ENCODE measurements at places on chromosomes 12 and 14.
A peak's percentile ranks its signal among the peaks of the same experiment; 100 is the strongest.

GRCh38 chr12:68364893-68365725 lies 32.9 kb upstream of the MDM1 start:
- DNase-seq = peak; percentile 83

DNA sequence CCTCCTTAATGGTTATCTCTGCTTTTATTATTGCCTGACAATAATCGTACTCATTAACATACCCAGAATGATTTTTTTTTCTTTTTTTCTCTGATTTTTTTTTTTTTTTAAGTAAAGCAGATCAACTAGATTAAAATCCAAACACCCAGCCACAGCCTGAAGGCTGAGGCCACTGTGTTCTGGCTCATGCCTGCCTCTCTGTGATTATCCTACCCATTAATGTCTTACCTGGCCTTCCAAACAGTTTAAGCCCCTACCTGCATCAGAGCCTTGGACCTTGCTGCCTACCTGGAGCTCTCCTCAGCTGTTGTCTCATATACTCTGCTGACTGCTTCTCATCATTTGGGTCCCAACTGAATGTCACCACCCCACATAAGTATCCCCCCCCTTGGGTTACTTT lies 6.8 kb upstream of the TMED10 start:
- no peak for DNase-seq

DNA sequence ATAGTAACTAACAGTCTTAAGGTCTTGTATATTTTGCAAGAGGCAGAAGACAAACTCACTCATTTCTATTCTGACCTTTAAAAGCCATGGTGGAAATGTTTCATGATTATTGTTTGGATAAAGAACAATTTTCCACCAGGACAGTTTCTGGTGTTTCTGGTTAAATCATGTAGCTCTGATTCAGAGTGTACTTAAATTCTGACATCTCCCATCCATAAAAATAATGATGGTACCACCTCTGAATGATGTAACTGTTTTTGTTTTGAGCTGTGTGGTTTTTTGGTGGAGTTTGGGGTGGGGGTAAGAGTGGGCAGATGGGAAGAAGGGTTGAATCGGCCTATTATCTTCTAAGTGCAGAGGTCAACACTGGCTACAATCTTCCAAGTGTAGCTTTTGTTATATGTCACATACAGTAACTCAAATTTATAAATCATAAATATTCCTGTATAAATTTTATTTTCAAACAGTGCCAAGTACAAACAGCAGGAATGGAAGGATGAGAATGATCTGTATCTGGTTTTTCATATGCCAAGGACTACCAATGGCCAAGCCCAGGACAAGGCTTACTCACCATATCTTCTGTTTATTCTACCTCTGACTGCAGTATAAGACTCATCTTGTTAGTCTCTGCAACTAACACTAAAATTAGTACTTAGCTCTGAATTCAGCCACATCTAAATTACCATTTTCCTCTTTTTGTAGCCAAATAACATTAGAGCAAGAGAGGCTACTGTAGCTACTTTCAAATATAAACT lies 108.7 kb downstream of the BCAT1 start:
- DNase-seq = no peak

- no peak for DNase-seq
Measured at GRCh38 chr14:81834308-81834707, 300.7 kb upstream of the SEL1L start.

DNA sequence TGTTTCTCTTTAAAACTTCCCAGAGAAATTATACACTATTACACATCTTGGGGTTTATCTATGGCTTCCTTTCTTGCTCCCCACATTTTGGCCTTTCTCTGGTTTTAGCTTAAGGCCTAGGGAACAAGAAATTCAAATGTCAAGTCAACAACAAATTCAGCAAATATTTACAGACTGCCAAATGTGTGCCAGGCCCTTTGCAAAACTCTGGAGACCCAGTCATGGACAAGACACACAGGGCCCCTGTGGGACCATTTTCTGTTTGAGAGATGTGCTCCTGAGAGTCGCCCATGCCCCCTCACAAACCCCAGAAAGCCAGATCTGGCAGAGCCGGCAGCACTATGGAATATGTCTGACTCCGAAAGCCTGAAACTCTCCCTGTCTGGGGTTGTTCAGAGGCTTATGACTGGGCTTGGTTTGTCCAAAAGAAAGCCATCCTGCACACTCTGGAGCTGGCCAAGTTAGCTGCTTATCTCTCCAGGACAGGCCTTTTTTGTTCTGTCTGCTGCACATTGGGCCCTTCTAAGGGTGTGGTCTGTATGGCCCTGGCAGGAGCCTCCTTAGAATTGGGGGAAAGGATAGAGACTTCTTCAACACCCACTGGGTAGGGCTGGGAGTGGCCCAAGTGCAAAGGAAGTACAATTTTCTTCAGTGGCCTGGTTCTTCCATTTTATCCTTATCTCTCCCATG lies 1.1 kb upstream of the KRT3 start:
- DNase-seq = no peak

- DNase-seq = no peak
Measured at GRCh38 chr12:112848972-112849371, 57.4 kb downstream of the RPH3A start.

GRCh38 chr12:19643635-19644034 lies 204.3 kb downstream of the AEBP2 start:
- DNase-seq = peak; percentile 64

GRCh38 chr12:47773062-47773857 lies at the start of gene SLC48A1:
Gene SLC48A1 (plus strand): TSS chr12:47773238. CDS start chr12:47773305, 67 bp downstream.
- no peak for DNase-seq

- no peak for DNase-seq
Measured at GRCh38 chr14:88437658-88438057, 52.2 kb downstream of the SPATA7 start.

- no peak for DNase-seq
Measured at GRCh38 chr14:75547552-75548250, 25.4 kb downstream of the BATF start.

DNA sequence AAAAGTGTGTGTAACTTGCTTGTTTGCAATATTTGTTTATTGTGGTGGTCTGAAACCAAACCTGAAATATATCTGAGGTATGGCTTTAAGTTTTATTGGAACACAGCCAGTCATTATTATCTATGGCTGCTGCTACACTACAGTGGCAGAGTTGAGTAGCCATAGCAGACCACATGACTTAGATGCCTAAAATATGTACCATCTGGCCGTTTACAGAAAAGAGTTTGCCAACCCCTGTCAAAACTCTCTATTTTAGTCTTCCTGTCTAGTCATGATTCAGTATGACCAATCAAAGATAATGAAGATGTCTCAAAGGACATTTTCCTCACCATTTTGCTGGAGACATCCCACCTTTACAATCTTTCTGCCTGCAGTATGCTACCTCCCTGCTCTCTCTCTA lies 242.3 kb downstream of the ANO6 start:
- no peak for DNase-seq

DNA sequence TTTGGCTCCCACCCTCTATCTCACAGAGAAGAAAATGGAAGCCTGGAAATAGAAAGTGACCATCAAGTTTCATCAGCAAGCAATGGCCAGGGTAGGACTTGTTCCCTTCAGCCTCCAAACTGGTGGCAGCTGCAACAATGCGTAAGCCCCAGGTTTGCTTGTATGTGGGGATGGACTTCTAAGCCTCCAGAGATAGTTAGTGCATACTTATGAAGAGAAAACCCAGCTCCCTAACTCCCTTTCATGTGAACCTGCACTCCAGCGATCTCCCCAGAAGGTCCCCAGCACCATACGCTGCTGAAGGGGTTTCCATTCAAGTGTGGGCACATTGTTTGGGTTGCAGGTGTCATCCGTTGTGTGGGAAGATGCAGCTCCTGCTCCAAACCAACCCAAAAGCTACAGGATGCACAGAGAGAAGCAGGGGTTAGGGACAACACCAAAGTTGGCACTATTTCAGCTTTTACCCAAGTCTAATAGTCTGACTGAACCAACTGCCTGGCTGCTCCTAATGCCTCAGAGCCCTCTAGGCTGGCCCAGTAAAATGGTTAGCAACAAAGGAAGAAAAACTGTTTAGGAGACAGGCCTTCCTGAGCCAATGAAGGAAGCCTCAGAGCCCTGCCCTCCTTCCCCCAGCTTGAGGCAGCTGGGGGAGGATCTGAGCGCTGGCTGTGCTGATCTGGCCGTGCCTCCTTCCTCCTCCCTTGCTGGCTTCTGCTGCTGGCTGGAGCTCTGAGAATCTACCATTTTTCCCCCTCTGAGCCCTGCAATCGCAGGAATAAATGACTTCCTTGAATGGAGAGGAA lies 12.3 kb downstream of the ZFP36L1 start:
- peak; percentile 77 for DNase-seq

DNA sequence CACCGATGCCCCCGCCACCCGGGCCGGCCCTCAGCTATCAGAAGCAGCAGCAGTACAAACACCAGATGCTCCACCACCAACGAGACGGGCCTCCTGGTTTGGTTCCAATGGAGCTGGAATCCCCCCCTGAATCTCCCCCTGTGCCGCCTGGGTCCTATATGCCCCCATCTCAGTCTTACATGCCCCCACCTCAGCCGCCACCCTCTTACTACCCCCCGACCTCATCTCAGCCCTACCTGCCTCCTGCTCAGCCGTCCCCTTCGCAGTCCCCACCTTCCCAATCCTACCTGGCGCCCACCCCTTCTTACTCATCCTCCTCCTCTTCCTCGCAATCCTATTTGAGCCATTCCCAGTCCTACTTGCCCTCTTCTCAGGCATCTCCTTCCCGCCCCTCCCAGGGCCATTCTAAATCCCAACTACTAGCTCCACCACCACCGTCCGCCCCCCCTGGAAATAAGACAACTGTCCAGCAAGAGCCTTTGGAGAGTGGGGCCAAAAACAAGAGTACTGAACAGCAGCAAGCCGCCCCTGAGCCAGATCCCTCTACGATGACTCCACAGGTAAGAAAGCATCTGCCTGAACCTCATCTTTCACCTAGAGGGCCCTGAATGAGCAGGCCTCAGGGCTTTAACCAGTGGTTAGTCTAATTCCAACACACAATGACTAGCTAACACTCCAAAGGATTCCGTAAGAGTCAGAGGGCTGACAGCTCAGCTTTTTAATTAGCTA lies 851 bp downstream of the YLPM1 start:
- no peak for DNase-seq

DNA sequence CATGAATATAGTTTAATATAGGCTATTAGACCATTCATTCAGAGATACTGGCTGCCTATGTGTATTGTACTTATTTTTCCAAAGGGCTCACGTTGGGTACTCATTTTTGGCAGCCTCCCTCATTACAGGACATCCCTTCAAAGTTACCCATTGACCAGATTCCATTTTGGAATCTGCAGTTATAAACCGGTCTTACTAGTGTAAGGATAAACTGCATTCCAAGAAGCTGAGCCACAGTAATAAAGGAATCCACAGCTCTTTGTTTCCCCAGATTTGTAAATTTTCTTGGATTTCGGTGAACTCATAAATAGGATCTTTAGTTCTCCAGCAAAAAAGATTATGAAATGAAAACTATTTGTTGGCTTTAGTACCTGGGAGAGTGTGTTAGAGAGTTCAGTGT lies 18.9 kb upstream of the CFL2 start:
- DNase-seq = no peak

DNA sequence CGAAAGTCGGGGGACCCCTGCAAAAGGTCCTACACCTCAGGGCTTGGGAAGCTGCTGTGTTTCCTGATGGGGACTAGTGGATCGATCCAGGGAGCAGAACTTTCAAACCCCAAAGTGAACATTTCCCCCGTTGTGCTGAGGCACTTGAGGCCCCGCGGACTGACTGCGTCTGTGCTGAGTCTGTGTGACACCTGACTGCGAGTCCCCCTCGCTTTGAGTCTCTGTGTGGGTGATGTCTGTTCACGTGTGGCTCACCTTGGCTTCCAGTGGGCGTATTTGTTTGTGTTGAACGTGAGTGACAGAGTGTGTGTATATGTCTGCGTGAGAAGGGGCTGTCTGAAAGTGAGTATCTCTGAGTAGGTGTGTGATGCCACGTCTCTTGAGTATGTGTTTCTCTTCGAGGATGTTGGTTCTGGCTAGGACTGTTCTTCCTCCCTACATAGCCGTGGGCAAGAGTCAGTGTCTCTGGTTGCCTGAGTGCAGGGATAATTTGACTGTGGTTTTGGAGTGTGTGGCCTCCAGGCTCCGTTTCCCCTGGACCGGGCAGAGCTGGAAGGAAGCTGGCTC lies 1.3 kb downstream of the TEAD4 start:
- DNase-seq = no peak

- no peak for DNase-seq
Measured at GRCh38 chr12:11676052-11676451, 26.6 kb downstream of the ETV6 start.

GRCh38 chr12:25186788-25187402 lies 8.1 kb downstream of the DNAI7 start:
- DNase-seq = no peak

DNA sequence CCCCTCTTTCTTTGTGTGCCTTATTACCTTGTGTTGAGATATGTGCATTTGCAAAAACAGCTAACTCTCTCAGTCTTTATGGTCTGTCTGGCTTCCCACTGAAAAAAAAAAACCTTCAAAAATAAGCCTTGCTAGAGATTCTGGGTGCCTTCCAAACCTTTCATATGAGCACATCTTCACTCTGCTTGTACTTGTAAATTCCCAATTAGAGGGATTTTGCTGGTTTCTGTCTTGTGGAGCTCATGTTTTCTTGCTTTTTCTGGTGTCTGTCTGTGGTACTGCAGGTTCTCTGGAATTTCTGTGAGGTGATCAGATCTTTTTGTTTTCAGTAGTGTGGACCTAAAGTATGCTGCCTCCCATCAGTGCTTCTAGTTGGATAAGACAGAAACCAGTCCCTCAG lies 100.1 kb downstream of the PIK3C2G start:
- DNase-seq = no peak

- no peak for DNase-seq
Measured at GRCh38 chr14:94960285-94961001, 190.5 kb upstream of the GSC start.

DNA sequence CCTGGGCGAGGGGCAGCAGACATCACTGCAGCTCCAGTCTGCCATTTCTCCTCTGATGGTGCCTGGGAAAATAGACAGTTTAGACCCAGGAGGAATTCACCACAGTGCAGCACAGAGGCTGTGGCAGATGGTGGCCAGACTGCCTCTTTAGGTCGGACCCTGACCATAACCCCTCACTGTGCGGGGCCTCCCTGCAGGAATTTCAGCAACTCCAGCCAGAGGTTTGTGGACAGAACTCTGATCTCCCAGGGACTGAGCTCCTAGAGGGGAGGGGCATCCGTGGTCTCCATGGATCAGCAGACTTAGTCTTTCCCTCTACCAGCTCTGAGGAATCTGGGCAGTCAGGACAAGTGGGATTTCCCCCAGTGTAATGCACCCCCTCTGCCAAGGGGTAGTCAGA lies 106.5 kb downstream of the ZC3H14 start:
- DNase-seq = no peak

DNA sequence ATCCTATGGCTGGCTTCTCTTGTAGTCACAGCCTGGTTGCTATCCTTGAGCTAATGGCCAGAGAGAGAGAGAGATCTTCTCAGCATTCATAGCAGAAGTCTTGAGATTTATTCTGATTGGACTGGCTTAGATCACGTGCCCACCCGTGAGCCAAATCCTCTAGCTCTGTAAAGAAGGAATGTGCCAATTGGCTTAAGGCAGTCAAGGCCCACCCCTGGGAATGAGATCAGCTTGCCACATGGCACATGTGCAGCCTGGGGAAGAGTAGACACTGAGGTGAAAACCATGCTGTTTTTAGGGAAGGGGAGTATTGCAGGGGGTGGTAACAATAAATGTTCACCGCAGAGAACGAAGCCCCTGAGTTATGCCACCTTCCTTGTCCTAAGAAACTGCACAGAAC lies 36.3 kb downstream of the PLEKHG7 start:
- DNase-seq = no peak
